ENCODE measurements at places on chromosomes 6 and 20.

- DNase-seq = no peak
These were observed 82.0 kb upstream of the TRAF3IP2 start for GRCh38 chr6:111687652-111688051.

- no peak for DNase-seq
These were observed 664.2 kb upstream of the PTCHD4 start for GRCh38 chr6:48775157-48775556.

- no peak for DNase-seq
These were observed 383.7 kb downstream of the CENPW start for GRCh38 chr6:126723541-126724170.

GRCh38 chr20:36154700-36155628 lies at the start of gene EPB41L1:
EPB41L1 (plus strand) TSS chr20:36154740; CDS start chr20:36173778, 19,038 bp downstream.
- DNase-seq = no peak

DNA sequence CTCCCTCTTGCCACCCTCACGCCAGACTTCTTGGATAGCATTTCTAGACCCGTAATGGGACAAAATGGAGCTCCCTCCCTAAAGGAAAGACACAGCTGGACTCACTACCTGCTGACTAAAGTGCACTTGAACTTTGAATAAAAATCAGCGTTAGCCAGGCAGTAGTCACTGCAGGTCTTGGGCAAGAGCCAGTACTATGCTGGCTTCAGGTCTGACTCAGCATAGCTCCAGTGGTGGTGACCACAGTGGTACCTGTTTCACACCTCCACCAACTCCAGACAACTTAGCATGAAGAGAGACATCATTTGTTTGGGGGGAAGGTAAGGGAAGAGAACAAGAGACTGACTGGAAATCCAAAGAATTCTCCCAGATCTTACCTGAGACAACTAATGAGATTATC lies 906.8 kb downstream of the GRIK2 start:
- DNase-seq = no peak

GRCh38 chr6:26426691-26427450 lies 13.4 kb upstream of the BTN3A3 start:
- no peak for DNase-seq

GRCh38 chr6:52745764-52746201 lies 17.5 kb downstream of the GSTA2 start:
- no peak for DNase-seq

DNA sequence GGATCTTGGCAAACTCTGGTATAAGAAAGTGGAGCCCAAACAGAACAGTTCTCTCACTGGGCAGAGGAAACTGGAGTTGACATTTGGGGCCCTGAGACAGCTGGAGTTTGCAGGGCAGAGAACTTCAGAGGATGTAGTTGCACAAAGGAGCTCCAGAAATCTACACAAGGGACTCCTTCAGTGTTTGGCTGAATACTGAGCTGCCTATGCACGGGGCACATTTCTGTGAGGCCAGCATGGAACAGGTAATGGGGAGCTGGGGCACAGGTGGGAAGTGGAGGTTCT lies 169.3 kb downstream of the ANKRD60 start:
- no peak for DNase-seq

GRCh38 chr6:131635384-131636340 lies 1.4 kb upstream of the ENPP3 start:
- DNase-seq = no peak

GRCh38 chr6:33633462-33634158 lies 12.5 kb downstream of the ITPR3 start:
- peak; percentile 91 for DNase-seq

- no peak for DNase-seq
These were observed 38.3 kb upstream of the FAM184A start for GRCh38 chr6:119116712-119117281.

- peak; percentile 71 for DNase-seq
These were observed 204.5 kb downstream of the ERMARD start for GRCh38 chr6:169955731-169956437.

DNA sequence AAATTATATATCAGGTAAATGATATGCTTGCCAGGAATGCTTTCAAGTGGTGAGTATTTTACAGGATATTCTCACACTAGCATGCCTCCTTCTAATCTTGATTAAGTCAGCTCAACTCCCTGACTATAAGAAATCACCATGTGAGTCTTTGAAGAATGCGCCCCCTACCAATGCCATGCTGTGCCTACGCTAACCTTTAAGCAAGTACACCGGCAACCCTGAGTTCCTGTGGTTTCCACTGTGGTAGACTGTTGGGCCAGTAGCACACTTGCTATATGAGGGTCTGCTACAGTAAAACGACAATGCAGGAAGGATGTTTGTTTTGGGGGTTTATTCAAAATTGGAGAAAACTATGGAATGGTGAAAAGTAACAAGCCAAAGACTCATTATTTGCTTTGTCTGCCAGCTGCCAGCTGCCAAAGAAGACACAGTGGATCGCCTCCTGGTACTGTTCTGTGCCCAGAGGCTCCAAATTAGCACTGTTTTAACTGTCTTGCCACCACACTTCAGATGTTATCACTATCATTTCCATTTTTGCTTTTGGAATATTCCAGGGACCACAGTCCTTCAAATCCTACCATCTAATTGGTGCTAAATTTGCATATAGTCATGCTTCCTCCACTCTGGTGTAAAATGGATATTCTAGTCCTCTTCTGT lies 333.5 kb downstream of the RNGTT start:
- no peak for DNase-seq

DNA sequence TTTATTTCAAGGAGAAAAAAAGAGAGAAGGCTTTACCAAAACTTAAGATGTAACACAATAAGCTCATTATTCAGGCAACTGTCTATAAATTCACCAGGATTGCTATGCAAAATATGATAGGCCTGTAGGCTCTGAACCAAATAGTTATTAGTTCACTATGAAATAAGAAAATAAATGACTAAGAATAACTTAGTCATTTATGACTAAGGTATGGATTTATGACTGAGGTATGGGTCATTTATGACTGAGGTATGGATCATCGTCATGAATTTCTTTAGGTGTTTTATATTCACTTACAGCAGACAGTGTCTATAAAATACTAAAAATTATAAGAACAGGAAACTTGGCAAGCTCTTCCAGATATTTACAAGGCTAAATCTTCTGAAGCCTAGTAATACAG lies 52.1 kb upstream of the SNX9 start:
- no peak for DNase-seq

- no peak for DNase-seq
These were observed 57.2 kb upstream of the IRAK1BP1 start for GRCh38 chr6:78810146-78810545.

DNA sequence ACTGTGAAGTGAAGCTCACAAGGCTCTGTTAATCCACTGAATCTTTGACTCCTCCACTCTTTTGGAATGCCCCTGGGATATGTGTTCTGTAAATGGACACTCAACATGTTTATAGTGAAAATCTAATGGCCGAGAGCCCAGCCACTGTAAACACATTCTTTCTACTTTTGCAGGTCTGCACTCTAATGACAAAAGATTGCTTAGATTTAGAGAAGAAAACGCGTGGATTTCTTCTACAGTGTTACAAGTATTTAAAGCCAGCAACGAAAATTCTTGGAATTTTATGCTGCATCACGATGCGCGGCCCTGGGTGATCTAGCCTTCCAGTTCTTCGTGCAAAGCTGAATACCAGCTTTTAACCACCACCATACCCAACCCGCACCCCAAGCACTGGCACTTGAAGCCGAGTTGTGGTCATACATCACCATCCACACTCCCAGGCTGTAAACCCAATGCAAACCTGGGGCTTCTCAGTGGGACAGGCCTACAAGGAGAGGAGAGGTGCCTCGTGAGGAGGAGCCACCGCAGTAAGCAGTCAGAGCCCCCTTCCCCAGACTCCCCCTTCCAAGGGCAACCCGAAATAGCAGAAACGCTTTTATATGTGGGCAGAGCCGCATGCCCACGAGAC lies 3.7 kb upstream of the FOXO3 start:
- no peak for DNase-seq

GRCh38 chr6:163229050-163229449 lies 185.5 kb upstream of the QKI start:
- no peak for DNase-seq

DNA sequence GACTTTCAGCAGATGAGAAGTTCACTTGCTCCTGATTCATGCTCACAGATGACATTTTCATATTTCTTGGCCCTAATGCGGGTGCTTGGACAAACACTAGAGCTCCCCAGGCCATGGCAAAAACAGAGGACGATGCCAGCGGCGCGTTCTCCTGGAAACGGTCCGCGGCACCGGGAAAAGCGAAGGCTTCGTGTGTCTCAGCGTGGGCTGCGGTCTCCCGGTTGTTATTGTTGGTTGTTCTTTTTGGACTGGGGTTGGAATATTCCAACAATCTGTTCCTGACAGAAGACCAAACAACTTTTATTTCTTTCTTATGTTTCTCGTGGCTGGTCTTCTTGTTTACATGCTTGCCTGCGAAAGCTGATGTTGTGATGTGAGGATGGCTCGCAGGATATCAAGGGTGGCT lies 46.8 kb upstream of the NEDD9 start:
- DNase-seq = no peak

- peak; percentile 95 for DNase-seq
These were observed 41.8 kb downstream of the RBM38 start for GRCh38 chr20:57432862-57433491.

DNA sequence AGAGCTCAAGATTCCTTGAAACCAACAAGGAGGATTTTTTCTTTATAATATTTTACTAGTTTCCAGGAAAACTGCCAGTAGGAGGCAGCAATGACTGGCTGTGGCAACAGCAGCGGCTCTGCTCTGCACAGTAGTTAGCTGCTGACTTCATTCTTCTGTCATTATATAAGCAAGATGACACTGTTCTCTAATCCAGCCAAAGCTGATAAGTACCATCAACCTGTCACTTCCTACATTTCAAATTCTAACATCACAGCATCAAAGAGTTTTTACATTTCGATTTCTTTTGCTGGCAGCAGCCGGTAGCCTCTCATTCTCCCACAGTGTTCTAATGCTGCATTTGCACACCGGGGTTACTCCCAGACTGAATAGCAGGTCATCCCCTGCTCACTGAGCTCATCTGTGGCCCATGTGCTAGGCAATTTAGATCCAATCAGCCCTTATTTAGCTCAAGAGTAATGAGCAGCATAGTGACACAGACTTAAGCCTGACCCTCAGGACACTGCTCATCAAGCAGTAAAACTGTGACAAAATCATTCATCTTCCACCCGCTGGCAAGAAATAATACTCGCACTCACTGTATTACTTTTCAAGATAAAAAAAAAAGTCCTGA lies 67.8 kb downstream of the MMS22L start:
- DNase-seq = no peak

GRCh38 chr6:169559592-169559991 lies 142.2 kb downstream of the WDR27 start:
- no peak for DNase-seq

DNA sequence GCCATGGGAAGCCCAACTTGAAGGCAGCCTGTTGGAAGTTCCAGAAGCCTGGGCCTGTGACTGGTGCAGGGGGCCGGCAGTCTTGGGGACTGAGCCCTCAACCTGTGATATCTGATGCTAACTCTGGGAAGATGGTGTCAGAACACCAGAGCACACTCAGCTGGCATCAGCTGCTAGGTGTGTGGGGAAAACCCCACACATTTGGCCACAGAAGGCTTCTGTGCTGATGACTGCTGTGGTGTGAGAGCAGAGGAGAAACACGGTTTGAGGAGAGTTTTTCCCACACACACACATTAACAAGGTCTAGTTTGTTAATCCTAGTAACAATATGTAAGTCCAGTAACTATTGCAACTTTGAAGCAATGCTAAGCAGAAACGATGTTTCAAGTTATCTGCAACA lies 78.0 kb downstream of the PSMB1 start:
- no peak for DNase-seq

- no peak for DNase-seq
These were observed 149.9 kb downstream of the MMS22L start for GRCh38 chr6:97133067-97133466.

- DNase-seq = no peak
These were observed 86.0 kb downstream of the CLIC5 start for GRCh38 chr6:45929421-45930361.

DNA sequence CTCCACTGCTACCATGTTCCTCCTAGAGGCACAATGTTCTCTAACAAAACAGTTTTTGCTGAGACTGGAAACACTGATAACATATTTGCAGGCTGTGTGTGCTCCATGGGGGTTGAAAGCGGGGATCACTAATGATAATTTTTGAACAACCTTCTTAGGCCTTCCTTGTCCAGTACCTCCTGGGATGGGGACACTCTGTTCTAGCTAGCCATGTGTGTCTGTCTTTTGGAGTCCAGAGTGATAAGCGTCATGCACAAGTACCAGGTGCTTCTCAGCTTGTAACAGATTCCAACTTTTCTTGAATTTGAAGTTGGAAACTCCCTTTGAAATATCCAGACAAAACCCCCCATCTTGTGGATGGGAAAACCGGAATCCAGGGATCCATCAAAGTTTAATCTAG lies 15.2 kb downstream of the PI3 start:
- DNase-seq = no peak

DNA sequence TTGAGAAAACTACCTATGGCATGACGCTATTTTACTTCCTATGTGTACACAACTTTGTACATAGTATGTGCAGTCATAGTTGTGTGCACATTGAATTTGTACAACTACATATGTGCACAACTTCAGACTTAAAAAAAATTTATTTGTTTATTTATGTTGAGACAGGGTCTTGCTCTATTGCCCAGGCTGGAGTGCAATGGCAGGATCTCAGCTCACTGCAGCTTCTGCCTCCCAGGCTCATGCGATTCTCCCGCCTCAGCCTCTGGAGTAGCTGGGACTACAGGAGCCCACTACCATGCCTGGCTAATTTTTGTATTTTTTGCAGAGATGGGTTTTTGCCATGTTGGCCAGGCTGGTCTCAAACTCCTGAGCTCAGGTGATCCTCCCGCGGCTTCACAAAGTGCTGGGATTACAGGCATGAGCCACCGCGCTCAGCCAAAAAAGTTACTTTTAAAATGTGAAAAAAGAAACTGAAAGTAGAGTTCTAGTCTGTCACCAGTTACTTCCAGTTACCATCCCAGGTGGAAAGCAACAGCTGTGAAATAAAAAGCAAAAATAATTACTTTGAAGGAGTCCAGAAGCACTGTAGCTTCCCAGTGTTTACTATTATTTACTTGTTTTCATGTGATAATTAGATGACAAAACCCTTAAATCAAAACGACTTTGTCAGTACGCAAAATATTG lies 1.7 kb upstream of the ZKSCAN8 start:
- DNase-seq = no peak

Measured in spleen (tissue), 13 donors.